ENCODE measurements at places on chromosomes 7 and 10.

GRCh38 chr7:129750091-129750490 is 138.6 kb downstream of the NRF1 start:
- no peak for DNase-seq

DNA sequence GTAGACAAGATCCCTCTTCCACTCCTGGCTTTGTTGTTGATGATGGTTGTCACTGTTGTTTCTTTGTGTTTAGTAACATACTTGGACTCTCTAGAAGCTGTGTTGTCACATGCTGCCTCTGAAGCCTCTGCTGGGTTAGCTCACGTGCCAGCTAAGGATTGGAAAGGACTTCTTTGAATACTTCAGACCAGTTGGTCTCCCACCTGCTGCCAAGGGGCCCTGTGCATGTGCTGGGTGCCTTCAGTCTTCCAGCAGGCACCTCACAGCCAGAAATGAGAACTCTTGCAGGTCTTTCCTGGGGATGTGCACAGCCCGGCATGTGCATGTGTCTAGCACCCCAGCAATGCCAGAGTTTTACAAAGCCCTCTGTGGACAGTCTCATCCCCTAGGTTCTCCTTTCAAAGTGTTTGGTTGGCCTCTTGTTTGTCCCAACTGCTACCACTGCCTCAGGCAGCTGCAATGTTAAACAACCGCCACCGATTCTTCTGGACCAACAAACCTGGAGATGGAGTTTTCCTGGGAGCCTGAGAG is 21.7 kb upstream of the NCAPG2 start:
- DNase-seq = no peak

DNA sequence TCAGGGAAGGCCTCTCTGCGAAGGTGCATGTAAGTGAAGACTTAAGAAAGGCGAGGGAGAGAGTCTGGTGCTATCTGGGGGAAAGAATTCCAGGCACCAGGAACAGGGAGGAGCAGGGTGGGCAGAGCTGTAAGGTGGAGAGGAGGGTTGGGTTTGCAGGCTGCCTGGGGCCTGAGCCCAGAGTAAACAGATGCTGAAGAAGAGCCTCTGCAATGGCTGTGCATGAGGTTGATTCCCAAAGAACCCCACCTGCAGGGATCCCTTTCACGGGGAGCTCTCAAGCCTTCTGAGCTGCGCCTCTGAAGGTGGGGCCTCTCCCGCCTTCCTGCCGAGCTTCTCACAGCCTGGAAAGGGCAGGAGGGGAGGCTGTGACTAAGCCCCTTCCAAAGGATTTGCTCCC is 115.1 kb downstream of the RNF216 start:
- DNase-seq = no peak

GRCh38 chr7:95874541-95875265 is 102.3 kb downstream of the DYNC1I1 start:
- no peak for DNase-seq

DNA sequence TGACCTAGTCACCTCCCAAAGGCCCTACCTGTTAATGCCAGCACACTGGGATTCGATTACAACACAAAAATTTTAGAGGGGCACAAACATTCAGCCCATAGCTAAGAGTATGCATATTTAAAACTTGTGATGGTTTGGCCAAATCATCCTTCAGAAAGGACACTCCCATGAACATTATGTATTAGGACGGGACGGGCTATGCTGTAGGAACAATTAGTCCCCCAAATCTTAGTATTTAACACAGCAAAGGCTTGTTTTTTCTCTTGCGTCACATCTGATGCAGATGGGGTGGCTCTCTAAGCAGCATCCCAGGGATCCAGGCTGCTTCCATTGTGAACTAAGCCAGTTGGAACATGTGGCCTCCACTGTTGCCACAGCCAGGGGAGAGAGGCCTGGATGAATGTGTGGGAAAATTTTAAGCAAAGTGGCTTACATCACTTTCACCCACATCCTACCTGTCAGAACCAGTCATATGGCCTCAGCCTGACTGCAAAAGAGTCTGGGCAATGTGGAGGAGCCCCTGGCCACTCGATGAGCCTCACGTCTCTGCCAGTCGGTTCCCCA is 26.6 kb downstream of the CHST3 start:
- DNase-seq = no peak

DNA sequence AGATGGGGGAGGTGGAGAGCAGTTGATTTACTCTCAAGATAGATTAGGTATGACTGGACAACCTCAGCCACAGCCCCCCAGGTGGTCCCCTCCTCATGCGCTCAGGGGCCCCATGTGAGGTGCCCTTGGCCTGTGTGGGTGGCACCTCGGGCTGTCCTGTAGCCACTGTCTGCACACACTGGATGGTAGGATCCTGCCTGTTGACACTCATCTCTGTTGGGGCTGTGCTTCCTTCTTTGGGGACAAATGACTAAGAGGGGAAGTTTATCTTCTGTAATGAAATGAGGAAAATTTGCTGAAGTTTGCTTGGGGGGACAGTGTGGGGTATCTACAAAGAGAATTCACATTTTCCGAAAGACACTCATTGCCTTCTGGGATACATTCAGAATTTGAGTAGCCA is 53.6 kb upstream of the ANTXRL start:
- no peak for DNase-seq

GRCh38 chr10:20909801-20910200 is 12.7 kb upstream of the NEBL start:
- DNase-seq = no peak

DNA sequence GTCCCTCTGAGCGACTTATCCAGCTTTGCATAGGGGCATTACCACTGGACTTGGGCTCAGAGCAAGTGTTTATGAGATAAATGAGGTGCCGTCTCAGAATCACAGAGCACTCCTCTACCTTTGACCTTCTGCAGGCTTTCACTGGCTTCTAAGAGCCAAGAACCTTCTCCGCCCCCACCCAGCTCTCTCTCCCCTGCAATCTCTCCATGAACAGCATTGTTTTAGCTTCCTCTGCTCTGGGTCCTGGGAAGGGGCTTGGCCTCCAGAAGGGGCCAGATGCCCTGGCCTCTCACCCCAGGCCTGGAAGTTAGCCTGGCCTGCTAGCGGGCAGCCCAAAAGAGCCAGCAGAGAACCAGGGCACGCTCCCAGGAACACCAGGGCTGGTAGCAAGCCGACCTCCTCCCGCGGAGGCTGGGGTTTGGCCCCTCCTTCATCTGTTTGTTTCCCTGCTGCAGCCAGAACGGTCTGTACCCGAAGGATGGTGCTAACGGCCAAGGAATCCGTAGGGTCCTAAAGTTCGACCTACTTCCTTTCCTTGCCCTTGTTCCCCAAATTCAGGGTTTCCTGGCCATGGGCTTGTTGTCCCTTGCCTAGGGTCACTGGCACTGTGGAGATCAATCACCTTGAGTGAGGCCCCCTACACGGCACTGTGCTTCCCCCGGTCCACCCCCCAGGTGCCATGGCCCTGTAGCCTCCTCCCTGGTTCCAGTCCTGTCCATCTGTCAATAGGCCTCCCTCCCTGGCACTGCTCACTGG is 18.7 kb upstream of the DDIT4 start:
- DNase-seq = no peak

- DNase-seq = no peak
Observed at GRCh38 chr10:125057158-125058001, 103.0 kb downstream of the CTBP2 start.

GRCh38 chr7:104886651-104887050 is 127.4 kb upstream of the KMT2E start:
- no peak for DNase-seq

DNA sequence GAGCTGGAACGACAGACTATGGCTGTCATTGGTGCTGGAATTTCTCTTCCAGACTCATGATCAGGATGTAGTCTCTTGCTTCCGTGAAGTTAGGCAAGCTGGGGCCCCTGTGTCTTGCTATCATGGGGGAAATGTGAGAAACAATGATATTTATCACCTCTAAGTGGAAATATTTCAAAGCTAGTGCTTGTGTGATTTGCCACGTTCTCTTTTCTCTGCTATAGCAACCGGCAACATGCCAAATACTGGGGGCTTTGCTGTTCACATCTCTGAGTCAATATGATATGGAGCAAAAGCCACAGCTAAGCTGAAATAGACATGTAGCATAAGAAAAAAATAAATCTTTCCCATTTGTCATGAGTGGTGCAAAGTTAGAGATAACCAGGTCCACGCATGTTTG is 668.2 kb upstream of the IGFBP3 start:
- no peak for DNase-seq

DNA sequence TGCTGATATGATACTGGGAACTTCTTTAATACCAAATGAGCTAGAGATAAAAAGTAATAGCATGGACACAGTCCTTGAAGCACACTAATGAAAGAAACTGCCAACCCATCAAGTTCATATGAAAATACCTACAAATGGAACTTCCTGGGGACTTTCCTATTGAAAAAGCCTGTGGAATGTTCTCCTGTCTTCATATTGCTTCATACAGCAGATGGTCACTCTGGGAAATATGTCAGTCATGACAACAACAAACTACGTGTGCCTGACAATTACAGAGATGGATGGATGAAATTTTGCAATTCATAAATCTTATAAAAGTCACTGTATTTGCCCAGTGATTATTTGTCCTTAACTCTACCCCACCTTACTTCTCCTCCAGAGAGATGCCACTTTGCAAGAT is 106.6 kb upstream of the COL1A2 start:
- DNase-seq = no peak

DNA sequence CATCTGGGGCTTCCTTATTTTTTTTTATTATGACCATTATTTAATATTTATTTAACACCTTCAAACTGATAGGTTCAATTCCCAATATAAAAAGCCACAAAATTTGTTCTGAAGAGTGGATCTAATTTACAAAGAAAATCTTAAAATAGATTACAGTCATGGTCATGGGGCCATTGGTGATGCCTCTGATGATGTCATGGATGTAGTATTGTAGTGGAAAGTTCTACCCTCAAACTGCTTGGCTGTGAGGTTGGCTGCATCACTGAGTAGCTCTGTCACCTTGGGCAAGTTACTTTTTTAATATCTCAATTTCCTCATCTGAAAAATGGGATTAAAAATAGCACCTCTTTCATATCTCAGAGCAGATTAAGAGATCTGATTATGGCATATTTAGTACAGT is 128.5 kb downstream of the DKK1 start:
- DNase-seq = no peak

DNA sequence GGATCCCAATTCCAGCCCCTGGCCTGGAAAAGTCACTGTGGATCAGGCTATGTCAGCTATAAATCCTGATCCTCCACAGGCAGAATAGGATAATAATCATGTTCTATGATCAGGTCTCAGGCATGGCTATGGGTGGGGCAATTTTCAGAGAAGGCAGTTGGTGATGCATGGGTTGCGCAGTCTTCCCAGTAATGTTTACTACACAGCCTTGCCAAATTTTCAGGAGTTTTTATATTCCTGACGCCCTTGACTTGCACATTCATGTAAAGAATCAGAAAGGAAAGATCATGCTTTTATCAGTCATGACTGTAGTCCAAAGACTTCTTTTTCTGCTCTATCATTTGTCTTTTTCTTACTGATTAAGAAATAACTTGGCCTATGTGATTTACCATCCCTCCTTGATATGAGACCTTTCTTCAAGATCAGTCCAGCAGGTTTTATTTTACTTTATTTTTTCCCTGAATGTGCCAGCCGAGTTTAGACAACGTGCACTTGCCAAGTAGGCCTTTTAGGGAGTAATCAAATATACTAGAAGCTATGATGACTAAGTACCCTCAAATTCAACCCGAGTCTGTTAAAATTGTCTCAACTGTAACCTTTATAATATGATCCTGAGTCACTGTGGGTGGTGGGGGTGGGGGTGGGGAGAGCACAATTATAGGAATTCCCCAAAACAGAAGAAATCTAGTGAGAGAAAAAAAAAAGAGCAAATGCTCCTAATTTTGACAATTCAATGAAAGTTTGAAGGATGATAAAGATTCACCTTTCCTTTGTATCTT is 31.9 kb downstream of the ARL4A start:
- no peak for DNase-seq

DNA sequence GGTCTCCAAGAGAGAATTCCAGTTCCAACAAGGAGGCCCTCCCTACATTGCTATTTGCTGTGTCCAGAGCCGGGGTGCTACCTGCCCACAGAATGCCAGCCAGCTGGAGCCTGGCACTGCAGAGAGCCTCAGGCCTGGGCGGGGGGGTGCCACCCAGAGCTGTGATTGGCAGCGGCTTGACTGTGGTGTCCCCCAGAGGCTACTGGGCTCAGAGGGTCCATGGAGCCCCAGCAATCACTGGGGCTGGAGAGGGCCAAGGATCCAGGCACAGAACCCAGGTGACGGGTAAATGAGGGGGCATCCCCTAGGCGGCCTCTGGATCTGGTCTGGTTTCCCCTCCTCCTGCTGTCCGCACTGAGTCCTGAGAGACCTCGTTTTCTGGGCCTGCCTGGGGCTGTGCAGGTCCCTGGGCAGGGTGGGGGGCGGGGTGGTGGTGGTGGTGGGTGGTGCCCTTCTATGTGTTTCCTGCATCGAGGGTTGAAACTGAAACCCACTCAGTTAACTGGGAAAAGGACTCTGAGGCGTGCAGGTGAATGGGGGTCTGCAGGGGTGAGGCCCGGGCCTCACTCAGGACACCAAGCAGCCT is 12.6 kb downstream of the DPYSL4 start:
- DNase-seq = no peak

DNA sequence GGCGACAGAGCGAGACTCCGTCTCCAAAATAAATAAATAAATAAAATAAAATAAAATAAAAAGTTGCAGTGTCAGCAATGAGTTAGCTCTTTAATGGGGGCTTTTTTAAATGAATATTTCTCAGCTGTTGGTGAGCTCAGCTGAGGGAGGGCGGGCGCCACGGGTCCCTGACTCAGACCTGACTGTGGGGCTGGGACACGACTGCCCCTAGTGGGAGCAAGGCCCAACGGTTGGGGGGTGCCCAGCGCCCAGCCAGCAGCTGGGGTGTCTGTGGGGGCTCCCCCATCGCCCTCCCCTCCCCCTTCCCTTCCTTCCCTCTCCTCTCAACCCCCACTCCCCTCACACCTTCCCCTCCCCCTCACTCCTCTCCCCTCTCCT is 46.6 kb downstream of the PWWP2B start:
- peak; percentile 56 for DNase-seq
